ENCODE measurements at places on chromosomes 5 and 9.

DNA sequence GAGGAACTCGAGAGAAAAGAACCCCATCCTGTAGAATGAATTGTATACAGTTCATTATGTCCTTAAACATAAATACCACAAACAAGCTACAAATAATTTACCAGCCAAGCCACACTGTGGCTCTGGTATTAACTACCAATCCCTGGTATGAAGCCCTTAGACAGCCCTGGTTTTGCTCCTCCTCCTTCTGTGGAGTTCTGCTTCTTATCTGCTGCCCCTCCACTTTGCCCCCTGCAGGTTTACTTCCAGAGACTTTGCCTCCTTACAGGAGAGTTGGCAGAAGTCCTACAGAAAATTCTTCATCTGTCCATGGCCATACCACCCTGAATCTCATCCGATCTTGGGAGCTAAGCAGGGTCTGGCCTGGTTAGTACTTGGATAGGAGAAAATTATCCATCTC, 219.8 kb downstream of the ACTL7B start:
- no peak for DNase-seq

- DNase-seq: no peak
Measured at GRCh38 chr9:14909961-14910805, at the start of gene FREM1. FREM1 (minus strand) TSS chr9:14910428; CDS start chr9:14868977, 41,451 bp downstream.

GRCh38 chr9:87850391-87850790, 32.3 kb upstream of the SPATA31E1 start:
- DNase-seq: no peak

DNA sequence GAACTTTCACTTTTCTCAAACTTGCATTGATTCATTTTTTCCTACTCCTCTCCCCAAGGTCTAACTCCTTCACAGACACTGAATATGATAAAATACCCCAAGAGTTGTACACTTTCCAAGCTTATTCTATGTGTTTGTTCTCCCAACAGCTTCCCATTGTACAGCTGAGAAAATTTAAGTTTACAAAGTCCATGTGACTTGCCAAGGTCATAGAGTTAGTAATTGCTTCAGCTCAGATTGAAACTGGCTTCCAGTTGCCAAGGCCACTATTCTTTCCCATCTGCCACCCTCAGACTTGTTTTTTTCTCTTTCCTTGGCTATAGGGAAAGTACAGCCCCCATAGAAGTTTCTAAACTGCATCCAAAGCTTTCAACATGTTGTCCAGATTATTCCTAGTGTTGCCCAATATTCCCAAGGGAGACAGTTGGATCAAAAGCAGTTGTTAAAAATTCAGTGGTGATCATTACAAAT, 34.8 kb downstream of the TNFSF8 start:
- DNase-seq: no peak

DNA sequence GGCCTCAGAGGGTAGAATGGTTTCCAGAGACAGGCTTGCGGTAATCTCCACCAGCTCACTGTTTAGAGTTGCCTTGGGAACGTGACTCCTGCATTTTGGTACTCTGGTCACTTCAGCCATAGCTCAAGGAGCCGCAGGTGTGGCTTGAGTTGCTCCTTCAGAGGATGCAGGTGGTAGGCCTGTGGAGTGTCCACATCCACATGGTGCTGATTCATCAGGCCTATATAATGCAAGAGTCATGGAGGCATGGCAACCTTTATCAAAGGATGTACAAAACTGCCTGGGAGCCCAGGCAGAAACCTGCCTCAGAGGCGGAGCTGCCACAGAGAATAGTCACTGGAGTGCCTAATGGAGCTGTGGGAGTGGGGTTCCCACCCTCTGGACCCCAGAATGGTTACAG, 114.2 kb downstream of the ANXA1 start:
- DNase-seq: no peak

GRCh38 chr5:82183828-82184227, 94.3 kb downstream of the RPS23 start:
- no peak for DNase-seq

GRCh38 chr9:12702160-12702758, 9.1 kb downstream of the TYRP1 start:
- DNase-seq: no peak

DNA sequence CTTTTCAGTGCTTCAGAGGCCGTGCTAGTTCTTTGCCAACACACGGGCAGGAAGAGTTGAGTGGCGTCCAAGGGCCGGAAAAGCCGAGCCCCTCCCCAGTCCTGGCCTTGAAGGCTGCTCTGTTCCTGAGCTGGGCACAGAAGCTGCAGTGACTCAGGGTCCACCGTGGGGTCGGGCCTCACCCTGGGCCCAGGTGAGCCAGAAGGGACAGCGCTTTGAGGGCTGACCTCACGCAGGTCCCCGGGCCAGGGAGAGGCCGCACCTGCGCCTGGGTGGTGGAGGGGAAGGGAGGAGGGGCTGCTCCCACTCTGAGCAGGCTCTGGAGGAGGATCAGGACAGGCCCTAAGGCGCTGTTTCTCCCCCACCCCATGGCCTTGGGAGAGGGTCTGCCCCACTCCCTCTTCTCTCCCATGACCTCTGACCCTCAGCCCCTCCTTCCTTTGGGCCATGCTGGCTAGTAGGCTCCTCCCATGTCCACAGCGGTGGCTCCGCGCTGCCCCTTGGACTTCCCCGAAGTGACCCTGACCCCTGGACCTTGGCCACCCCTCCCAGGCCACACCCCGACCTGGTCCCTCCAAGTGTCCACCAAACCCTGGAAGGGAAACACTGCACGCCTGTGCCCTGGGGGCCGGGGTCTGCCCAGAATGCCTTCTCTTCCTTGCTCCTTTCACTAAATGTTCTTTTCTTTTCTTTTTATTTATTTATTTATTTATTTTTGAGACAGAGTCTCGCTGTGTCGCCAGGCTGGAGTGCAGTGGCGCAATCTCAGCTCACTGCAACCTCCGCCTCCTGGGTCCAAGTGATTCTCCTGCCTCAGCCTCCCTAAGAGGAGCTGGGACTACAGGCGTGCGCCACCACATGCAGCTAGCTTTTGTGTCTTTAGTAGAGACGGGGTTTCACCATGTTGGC, 19.7 kb upstream of the SLC6A19 start:
- no peak for DNase-seq

GRCh38 chr5:167786871-167787578, 504.4 kb upstream of the WWC1 start:
- DNase-seq: no peak

DNA sequence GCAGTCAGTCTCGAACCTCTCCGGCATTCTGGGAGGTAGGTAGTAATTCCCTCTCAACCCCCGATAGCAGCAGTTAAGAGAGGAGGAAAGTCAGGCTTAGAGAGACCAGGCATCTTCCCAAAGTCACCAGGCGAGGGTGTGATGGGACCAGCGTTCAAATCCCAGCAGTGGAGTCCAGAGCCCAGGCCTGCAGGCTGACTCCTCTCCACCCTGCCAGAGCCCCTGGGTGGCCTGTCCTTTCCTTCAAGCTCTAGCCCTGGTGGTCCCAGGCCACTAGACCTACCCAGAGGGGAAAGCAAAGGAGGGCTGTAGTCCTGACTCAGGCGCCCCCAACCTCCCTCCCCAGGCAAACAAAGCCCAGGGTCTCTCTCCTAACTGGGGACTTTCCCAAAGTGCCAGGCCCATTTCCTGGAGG, 4.2 kb upstream of the NR5A1 start:
- DNase-seq: no peak

GRCh38 chr9:81256368-81256767, 433.0 kb downstream of the TLE1 start:
- DNase-seq: no peak

- DNase-seq: no peak
Measured at GRCh38 chr5:73392775-73393174, 55.8 kb downstream of the FOXD1 start.

- no peak for DNase-seq
Measured at GRCh38 chr5:23274171-23274570, 233.2 kb upstream of the PRDM9 start.

DNA sequence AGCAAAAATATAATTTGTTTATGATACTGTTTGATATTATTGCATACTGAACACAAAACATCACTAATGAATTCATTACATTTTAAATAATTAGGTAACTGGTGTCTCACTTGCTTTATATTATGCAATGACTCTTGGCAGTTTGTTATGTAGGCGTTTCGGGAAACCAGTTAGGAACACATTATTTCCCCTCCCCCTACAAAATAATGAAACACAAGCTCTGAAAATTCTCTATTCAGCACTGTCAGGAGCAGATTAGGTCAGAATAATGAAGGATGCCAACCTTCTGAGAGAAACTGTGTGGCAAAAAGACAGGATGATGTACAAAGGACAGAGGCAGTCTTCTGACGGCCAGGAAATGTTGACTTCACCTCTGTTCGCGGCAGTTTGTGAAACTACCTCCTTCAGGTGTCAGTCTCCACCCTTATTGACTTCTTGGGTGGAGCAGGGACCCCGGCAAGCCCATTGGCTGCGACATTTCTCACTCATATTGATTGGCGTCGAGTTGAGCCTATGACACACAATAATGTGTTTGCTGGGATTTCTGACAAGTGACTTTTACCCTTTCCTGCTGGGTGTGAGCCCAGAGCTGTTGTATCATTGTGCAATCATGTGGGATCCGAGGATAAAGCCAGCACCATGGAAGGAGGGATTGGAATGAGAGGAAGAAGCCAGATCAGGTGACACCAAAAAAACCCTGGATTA, 33.9 kb downstream of the SH3PXD2B start:
- no peak for DNase-seq

DNA sequence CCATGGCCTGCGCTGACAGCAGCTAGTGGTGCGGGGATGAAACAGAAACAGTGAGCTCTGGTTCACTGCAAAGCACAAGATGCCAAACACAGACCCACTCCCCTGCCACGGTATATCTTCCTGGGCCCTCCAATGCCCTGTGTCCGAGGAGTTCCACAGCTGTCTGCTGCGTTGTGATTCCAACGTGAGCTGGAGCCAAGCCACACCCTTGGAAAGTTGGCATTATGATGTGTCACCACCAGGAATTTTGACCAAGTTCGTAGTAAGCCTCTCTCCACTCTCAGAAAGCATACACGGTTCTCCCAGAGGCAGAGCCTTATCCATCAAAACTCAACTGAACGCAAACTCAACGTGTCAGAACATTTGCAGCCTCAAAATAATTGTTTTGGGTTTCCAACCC, 55.6 kb downstream of the MACROH2A1 start:
- no peak for DNase-seq

- no peak for DNase-seq
Measured at GRCh38 chr5:39668980-39669379, 244.2 kb upstream of the DAB2 start.

GRCh38 chr5:6766604-6767093, 53.4 kb downstream of the TENT4A start:
- DNase-seq: no peak

DNA sequence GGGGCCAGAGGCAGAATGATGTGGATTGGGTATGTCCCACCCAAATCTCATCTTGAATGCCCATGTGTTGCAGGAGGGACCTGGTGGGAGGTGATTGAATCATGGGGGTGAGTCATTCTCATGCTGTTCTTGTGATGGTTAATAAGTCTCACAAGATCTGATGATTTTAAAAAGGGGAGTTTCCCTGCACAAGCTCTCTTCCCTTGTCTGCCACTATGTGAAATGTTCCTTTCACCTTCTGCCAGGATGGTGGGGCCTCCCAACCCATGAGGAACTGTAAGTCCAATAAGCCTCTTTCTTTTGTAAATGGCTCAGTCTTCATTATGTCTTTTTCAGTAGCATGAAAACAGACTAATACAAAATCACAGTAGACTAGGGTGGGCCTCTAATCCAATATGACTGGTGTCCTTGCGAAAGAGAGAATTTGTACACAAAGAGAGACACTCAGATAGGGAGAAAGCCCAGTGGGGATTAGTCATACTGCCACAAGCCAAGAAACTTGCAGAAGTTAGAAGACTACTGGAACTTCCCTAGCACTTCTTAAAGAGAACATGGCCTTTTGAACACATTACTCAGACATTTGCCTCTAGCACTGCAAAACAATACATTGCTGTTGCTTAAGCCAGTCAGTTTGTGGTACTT, 68.4 kb downstream of the ANXA1 start:
- no peak for DNase-seq

DNA sequence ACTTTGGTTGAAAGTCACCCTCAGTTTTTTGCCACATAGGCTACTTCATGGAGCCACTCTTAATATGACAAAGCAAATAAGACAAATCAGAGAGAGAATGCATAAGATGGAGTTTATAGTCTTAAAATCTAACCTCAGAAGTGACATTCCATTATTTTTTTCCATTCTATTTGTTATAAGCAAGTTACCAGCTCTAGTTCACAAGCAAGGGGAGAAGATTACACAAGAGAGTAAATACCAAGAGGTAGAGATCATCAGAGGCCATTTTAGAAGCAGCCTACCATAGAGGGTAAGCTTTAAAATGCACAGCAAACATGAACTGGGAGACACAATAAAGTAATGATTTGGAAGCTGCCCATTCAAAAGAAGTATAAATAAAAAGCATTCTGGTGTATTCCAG, 651.3 kb upstream of the MEF2C start:
- no peak for DNase-seq

DNA sequence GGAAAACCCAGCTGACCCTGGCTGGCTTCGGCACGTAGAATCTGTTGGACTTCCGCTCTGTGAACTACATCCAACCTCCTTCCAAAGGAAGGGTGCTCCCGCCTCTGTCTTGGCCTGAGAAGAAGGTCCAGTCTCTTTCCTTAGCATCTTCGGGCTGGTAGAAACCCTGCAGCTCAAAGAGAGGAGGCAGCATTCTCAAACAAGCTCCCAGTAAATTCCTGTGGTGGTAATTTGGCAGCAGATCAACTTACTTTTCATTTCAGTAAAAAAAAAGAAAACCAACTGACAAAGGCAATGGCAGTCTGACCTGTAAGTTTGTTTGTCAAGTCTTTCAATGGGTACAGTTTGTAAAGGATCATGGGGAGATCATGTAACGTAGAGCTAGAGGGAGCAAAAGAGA, 176.7 kb downstream of the MED10 start:
- no peak for DNase-seq

DNA sequence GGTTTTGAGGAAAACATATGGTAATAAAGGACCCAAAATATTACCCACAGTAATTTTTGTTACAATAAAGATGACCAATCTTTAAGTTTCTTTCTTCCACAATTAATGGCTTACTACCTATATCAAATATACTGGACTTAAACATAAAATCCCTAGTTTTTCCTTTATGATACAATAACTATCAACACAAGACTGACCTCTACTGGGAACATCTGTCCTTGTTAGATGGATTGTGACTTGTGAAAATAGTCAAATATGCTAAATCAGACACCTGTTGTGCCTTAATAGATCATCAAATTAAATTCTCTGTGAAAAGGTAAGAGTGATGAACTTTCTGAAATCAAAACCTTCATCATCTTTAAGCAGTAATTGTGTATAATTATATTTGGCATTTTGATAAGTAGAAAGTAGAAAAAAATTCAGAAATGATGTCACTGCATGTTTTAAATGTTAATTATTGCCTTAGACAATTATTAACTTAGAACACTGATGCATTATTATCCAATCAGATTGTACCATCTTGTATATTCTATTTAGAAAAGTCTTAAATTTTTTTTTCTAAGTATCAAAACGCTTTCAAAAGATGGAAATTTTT, 113.6 kb downstream of the DEPDC1B start:
- DNase-seq: no peak

GRCh38 chr9:23522952-23523351, 303.1 kb downstream of the ELAVL2 start:
- DNase-seq: no peak

GRCh38 chr5:108432024-108432423, 50.1 kb upstream of the FBXL17 start:
- DNase-seq: no peak
